Left colon (tissue), 2 donors: ENCODE measurements at places on chromosomes 13 and 19. TPM values are rescaled to one million over a fixed set of nuclear protein-coding genes. Genes with fewer than 3 reads are reported as not detected.

TTC9B gene
- 0.37 TPM for total RNA-seq

C13orf42 gene
- total RNA-seq = not detected

ATP4B gene
- not detected for total RNA-seq

TNNT1 gene
- total RNA-seq = 0.40 TPM

ZNF570 gene
- total RNA-seq = 2.8 TPM

BRSK1 gene
- 1.3 TPM for total RNA-seq

FAAP24 gene
- 1.5 TPM for total RNA-seq

CGB1 gene
- not detected for total RNA-seq

CEACAM1 gene
- total RNA-seq = 627 TPM

ZNF296 gene
- total RNA-seq = 6.1 TPM

ERICH4 gene
- not detected for total RNA-seq
